Fibroblast of the aortic adventitia (primary cell): ENCODE measurements at places on chromosomes 2 and 18. TPM values are rescaled to one million over a fixed set of nuclear protein-coding genes. Genes with fewer than 3 reads are reported as not detected.

The PID1 gene
- total RNA-seq = 0.57 and 13.0 TPM in 2 replicates

The AKAIN1 gene
- total RNA-seq = not detected in 2 replicates

The TTN gene
- total RNA-seq = 0.16 and 5.5 TPM in 2 replicates

The WDR75 gene
- total RNA-seq = 28.7 and 55.7 TPM in 2 replicates

The WNT6 gene
- not detected in 2 replicates for total RNA-seq

The GBX2 gene
- total RNA-seq = 0.25 TPM in 1 of 2 replicates, not detected in the other

The DUSP2 gene
- total RNA-seq = 0.36 and 1.4 TPM in 2 replicates

The NXPH2 gene
- 1.3 TPM in 1 of 2 replicates, not detected in the other for total RNA-seq

The MAP3K20 gene
- 53.1 and 68.2 TPM in 2 replicates for total RNA-seq

The GPC1 gene
- total RNA-seq = 44.7 and 69.6 TPM in 2 replicates
